ENCODE measurements at places on chromosomes 3 and 15.

DNA sequence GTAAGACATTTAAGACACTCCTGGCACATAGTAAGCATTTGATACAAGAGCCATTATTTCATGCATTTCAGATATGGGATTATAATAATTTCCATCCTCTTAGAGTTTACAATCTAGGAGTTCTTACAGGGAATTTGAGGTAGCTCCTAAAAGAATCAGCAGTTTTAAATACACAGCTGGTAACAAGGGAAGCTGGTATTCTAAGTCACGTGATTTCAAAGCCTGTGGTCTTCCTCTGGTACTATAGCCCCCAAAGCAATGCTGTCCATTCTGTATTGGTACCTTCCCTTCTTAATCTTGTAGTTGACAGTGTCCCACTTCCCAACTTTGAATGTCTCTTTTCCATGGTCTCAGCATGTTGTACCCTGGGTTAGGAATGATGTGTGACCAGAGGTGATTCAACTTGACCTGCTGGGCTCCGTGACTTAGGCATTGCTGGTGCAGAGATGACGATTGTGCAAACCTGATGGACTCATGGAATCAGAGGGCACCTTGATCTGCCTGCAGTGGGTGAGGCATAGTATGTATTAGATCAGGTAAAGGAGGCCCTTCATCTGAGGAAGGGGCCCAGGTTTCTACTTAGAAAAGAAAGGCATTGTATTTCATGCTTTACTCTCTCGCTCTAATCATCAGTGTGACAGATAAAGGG is 122.9 kb downstream of the AKAP13 start:
- DNase-seq, result no peak

DNA sequence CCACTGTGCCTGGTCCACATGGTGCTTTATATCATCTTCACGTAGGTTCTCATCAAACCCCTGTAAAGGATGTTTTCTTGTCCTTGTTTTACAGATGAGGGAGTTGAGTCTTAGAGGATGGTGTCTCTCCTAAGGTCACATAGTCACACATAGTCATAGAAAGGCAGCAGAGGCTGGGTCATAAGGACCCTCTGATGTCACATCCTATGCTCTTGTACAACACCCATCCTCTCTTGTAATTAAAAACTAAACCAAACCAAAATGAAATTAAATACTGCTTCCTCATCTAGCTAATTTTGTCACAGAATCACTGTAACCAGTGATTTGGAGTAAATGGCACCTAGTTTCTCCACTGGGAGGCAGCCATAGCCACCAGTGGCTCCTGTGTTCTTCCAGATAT is 21.8 kb upstream of the ATP1B3 start:
- DNase-seq, result no peak

GRCh38 chr3:129892486-129892856 is 1.0 kb downstream of the TMCC1 start:
- DNase-seq, result no peak

GRCh38 chr3:195895861-195896360 is 12.4 kb downstream of the TNK2 start:
- no peak for DNase-seq

DNA sequence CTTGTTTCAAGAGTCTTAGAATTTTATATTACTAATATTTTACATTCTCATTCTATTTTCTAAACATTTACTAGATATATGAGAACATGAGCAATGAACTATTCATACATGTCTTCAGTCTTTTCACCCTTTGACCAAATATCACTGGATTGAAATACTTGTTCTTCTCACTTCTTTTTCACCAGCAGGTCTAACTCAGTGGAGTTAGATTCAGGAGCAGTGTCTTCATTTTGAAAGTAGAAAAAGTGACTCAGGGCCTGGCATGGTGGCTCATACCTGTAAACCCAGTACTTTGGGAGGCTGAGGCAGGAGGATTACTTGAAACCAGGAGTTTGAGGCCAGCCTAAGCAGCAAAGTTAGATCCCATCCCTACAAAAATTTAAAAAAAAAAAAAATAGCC is 70.8 kb downstream of the USP13 start:
- DNase-seq, result no peak

DNA sequence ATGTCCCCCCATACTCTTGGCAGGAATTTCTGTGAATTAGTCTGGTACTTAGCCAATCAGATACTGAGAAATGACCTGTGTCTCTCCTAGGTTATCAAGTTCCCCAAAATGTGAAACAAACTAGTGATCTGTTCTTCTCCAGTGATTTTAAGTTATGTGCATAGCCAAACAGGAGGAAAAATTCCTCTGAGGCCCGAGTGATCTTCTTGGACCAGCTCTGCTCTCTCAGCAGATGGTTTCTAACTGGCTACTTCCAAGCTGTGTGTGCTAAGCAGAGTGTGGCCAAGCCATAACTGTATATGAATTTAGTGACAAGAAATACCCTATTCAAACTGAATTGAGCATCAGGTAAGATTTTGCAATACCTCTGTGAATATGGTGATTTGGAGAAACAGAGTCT is 89.5 kb downstream of the GREM1 start:
- DNase-seq, result no peak

- no peak for DNase-seq
Measured at GRCh38 chr15:20340331-20340811, 201.2 kb downstream of the GOLGA6L6 start.

DNA sequence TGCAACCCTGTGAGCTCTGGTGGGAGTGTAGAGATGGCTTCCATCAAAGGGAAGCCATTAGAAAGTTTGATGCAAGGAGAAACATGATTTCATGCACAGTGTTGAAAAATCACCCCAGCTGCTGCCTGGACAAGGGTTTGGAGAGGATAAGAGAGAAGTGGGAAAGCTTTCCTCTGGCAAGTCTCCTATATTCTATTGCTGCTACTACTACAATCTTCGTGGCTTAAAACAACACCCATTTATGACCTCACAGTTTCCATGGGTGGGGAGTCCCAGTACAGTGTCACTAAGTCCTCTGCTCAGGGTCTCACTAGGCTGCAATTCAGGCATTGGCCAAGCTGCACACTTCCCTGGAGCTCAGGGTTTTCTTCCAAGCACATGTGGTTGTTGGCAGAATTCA is 229.3 kb downstream of the TAFA4 start:
- DNase-seq, result no peak

- DNase-seq, result no peak
Measured at GRCh38 chr3:173650596-173650995, 253.1 kb downstream of the NLGN1 start.

GRCh38 chr3:108940166-108940565 is 13.5 kb downstream of the GUCA1C start:
- no peak for DNase-seq

DNA sequence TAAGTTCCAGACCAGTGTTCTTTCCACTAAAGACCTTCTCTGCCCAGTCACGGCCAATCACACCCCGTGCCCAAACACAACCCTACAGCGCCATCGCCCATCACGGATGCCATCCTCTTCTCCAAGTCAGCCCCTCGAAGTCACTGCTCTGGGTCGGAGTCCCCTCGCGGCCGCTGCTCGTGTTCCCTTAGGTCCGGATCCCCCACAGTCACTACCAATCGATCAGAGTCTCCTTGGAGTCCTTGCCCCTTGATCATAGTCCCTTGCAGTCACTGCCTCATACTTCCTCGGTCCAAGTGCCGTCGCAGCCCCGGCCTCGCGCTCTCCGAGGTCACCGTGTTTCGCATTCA is 461 bp downstream of the PCYT1A start:
- peak; percentile 27 for DNase-seq

GRCh38 chr3:18445401-18446148 is 20.4 kb upstream of the SATB1 start:
- DNase-seq, result no peak

- DNase-seq, result no peak
Measured at GRCh38 chr15:36960179-36960946, 140.0 kb downstream of the MEIS2 start.

DNA sequence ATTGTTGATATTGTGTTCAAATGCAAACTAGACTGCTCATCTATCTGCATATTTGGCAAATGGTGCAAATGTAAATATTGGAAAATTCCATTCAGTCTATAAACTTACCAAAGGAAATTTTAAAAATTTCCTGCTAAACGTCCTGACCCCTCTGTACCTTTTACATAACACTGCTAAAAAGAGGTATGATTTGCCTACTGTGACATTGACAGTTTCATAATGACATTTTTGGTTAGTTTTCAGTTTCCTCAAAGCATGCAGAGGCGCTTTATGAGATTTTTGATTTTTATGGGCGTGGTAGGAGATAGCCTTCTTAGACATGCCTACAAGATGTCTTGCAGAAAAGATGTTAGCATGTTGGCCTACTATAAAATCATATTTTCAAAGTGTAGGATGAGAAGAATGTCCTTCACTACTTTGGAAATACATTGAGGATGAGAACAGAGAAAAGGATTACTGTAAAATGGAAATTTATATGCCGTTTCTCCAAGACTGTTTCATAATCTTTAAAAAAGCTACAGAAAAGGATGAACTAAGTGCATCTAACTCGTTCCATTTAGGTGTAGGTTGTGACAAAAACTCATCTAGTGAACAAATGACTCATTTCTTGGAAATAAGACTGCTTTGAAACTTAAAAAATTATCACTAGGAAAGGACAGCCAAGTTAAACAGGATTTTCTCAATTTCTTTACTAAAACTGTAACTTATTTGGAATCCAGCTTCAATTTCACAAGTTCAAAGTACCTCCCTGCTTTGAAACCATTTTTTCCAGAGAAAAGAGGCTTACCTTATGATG is 14.5 kb upstream of the ISLR start:
- DNase-seq, result no peak

DNA sequence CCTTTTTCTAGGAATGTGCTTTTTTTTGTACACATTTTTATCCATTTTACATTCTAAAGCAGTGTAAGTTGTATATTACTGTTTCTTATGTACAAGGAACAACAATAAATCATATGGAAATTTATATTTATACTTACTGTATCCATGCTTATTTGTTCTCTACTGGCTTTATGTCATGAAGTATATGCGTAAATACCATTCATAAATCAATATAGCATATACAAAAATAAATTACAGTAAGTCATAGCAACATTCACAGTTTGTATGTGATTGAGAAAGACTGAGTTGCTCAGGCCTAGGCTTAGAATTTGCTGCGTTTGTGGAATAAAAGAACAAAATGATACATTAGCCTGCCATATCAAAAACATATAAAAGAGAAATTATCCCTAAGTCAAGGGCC is 16.5 kb downstream of the THBS1 start:
- no peak for DNase-seq

GRCh38 chr15:35078221-35078915 is 6.7 kb downstream of the NANOGP8 start:
- peak; percentile 21 for DNase-seq

DNA sequence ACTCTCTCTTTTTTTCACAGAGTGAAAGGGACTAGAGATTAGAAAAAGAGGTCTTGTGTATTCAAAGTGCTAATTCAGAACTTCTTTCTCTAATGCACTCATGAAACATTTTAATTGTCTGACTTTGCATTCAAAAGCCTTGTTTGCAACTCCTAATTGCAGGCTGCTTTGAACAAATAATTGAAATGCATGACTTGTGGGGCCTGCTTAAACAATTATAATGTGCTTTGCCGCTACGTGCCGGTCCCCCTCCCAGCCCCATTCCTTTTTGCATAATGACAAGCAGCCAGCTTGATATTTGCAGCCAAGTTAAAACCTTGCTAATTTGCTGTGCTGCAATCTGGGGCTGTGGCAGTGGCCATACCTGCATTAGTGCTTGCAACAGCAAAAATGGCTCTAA is 114.5 kb downstream of the FOXB1 start:
- DNase-seq, result no peak

DNA sequence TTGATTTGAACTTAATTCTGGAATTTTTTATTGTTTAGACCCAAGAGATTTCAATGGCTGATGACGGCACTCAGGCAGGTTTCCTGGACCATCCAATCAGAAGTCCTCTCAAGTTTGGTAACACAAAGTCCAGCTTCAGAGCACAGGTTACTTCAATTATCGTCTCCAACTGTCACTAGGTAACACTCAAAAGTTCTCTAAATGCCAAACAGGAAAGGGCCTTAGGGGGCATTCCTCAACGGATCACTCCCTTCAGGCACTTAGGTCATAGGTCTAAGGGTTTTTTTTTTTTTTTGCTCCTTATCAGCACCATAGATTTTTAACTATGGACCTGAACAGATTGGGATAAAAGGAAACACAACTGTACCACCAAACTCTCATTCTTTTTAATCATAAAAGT is 85.8 kb downstream of the MEIS2 start:
- no peak for DNase-seq

DNA sequence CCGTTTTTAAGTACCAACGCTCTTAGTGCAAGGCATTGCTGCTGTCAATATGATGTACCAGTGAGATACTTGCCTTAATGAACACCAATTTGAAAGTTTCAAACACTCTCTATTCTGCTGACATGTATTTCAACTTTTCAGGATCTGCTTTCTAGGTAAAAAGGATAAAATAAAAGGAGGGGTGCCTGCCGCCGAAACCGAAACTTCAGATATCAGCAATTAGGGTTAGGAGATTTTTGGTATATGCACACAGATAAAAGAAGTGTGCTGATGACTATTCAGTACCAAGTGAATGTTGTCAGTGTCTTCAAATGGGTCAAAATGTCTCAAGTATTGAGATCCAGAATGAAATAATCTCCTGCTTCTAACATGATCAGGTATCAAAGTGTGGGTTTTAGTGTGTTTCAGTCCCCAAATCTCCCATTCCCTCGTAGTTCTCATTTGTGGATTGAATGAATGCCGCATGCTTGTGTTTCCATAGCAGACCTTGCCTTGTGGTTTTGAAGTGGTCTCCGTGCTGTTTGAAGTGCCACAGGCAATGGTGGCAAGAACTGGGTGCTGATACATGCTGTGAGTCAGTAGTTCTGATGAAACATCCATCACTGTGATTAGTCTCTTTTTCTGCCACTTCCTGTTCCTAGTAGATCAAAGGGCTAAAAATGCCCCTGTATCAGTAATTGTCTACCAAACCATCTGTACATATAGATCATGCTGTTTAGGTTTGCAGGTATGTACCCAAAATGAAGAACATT is 22.5 kb downstream of the CHST14 start:
- DNase-seq, result no peak

DNA sequence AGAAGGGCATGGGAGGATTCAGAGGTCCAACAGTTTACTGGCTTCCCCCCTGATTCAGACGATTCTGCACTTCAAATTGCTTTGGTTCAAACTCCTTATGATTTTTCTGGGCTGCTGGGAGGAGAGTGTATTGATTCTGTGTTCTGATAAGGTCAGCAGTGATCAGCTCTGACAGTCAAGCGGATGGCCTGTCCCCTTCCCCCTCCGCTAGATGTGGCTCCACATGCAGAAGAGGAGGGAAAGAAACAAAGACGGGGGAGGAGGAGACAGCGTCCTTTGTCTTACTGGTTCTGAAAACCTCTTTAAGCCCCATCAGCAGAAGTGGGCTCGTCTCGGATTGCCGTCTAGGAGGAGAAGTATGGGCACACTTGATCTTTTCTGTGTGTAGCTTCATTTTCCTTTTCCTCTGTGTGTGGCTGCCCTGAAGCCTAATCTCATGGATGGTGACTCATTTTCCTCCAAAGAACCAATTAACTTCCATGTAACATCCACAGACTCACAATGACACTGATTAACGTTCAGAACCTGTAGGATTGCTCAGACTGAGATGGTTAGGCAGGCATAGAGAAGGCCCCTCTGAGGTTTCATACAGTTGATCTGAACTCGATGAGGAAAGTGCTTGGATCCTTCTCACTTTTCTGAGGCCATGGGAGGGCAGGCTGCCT is 162.4 kb upstream of the PPP2R3A start:
- no peak for DNase-seq

- no peak for DNase-seq
Measured at GRCh38 chr3:31891876-31892455, 89.1 kb downstream of the OSBPL10 start.
